ENCODE measurements at places on chromosomes 4 and X. TPM values are rescaled to one million over a fixed set of nuclear protein-coding genes. Genes with fewer than 3 reads are reported as not detected.

The G6PD gene
- total RNA-seq, result 9.3 TPM

The ZFYVE28 gene
- 6.7 TPM for total RNA-seq

The FAM236C gene
- total RNA-seq, result not detected

The CSAG2 gene
- not detected for total RNA-seq

DNA sequence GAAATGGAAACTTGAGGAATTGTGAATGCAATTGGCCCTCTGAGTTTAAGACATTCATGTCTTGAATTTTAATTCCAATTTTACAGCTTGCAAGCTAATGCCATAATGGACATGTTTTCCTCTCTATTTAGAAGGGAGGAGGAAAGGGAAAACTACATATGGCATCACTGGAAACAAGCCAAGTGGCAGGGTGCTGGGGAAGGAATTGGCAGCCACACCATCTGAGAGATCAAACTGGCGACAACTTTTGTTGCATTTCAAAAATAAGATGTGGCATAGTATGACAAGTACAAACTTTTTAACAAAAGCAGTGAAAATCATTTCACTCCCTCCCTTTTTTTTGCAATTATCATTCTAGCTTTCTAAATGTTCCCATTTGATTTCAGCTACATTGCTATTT lies 615.6 kb downstream of the CENPC start:
- DNase-seq, result no peak

GRCh38 chr4:100103671-100104070 lies 86.6 kb downstream of the DDIT4L start:
- DNase-seq, result no peak

DNA sequence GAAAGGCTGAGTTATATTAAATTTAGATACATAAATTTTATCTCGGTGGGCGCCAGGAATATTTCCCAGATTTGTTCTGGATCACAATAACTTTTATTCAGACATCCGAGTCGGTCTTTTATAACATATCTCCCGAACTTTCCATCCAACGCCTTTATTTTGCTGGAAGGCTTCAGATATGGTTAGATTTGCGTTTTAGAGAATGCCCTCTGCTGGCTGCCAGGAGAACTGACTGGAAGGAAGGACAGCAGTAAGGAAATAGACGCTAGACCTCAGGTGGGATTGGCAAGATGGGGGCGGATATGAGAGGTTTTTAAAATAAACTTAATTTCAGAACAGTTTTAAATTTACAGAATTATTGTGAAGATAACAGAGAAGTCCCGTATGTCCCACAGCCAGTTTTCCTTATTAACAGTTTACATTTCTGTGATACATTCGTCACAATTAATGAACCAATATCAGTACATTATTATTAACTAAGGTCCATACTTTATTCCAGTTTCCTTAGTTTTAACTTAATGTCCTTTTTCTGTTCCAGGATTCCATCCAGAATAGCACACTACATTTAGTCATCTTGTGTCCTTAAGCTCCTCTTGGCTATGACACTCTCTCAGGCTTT lies 4.6 kb upstream of the KANTR start:
- DNase-seq, result no peak

GRCh38 chrX:20461002-20461401 lies 194.3 kb upstream of the RPS6KA3 start:
- DNase-seq, result no peak

Measured in Right ventricle myocardium superior (tissue), 1 donor.